Stimulated activated CD8-positive, alpha-beta memory T cell treated with anti-CD3 and anti-CD28 coated beads, Interleukin-7, amount 100 ng/mL, for 1 hour (primary cell): ENCODE measurements at places on chromosomes 7 and 10.

DNA sequence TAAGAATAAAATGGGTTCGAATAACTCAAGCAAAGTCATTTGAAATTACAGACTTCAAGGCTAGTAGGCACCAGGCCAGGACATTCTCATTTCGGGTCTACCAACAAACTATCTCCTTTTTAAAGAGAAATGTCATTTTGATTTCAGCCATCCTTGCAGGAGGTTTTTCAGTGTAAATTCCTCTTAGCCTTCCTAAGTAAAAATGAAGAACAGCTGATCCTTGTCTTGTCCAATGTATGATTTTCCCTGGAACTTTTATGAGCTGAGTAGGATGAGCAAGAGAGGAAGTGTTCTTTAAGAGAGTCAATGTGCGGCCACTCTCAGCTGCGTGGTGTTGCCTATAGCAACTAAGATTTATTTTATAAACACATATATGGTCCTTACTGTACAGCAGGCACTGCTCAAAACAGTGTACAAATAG is 110.1 kb downstream of the PLCE1 start:
- DNase-seq: no peak

DNA sequence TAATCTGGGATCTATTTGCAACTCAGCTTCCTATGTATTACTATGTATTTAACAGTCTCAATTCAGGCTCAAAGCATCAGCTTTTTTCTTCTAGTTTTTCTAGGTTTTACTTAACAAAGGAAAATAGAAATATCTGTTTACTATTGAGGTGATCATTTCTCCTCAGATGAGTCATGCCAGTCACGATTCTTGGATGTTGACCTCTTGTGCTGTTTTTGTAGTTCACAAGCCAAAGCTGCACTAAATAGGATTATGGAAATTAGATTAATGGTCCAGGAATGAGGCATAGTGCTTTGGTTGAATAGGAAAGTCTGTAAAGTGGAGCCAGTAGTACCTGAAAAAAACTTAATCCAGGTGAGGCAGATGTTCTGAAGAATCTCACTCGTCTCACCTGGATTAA is 198.3 kb upstream of the KAT6B start:
- no peak for DNase-seq

DNA sequence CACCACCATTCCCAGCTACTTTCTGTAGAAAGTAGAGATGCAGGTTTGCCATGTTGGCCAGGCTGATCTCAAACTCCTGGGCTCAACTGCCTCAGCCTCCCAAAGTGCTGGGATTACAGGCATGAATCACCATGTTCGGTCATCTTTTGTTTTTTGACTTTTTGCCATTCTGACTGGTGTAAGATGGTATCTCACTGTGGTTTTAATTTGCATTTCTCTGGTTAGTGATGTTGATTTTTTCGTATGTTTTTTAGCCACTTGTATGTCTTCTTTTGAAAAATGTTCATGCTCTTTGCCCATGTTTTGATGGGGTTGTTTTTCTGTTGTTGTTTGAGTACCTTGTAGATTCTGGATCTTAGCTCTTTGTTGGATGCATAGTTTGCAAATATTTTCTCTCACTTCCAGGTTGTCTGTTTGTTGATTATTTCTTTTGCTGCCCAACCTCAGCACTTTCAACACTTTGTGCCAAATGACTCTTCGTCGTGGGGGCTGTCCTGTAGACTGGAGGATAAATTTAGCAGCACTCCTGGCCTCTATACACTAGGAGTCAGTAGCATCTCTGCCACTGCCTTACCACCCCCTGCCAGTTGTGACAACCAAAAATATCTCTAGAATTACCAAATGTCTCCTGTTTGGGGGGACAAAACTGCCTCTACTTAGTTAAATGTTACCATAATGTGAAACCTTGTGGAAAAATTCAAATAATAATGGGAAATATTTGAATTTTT is 6.5 kb upstream of the CPED1 start:
- DNase-seq: no peak

GRCh38 chr10:6033954-6034353 is 28.2 kb downstream of the IL2RA start:
- DNase-seq: no peak

DNA sequence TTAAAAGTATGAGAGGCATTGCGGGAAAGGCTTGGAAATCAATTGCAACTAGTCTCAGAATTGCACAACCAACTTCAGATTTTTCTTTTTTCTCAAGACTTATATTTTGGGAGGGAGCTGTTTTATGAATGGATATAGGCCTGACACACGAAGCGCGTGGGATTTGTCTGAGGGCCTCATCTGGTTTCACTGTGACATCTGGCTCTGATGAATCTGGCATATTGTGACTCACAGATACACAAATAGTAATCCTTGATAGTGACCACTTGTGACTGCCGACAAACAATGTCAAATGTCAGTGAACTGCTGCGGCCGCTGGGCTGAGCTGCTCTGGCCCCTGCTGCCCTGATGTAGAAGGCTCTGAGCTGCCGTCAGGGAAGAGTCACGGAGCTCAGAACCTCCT is 655.1 kb downstream of the INHBA start:
- DNase-seq: no peak

- no peak for DNase-seq
Measured at GRCh38 chr7:39910108-39910869, 39.8 kb upstream of the CDK13 start.

DNA sequence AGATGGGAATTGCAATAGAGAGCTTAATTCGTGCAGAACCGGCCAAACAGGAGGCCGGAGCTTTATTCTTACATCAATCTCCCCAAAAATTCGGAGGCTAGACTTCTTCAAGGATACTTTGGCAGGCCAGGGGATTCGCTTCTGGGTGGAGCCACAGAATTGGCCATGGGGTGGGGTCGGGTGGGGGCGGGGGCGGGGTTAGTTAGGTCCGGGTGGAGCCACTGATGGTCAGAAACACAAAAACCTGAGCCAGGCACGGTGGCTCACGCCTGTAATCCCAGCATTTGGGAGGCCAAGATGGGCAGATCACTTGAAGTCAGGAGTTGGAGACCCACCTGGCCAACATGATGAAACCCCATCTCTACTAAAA is 87.5 kb downstream of the SEPTIN14 start:
- DNase-seq: no peak

GRCh38 chr10:98096316-98096715 is 38.1 kb upstream of the R3HCC1L start:
- no peak for DNase-seq

GRCh38 chr7:108124820-108125219 is 5.3 kb downstream of the LAMB4 start:
- DNase-seq: no peak

DNA sequence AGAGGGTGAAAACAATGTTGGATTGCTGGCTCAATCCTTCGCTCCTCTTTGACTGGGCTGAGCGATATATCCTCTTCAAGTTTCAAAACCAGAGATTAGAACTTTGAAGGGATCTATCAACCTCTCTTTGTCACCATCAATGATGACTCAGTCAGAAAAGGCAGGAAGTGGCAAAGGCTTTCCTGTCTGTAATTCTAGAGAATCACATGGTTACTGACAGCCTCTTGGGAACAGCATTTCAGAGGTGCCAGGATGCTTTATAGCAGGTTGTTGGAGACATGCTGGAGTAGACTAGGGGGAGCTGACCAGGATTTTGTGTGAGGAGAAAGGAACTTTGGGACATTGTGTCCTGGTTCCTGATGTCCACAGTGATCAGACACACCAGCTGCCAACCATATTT is 81.3 kb downstream of the PRKCQ start:
- no peak for DNase-seq

GRCh38 chr10:116836083-116836482 is 13.2 kb upstream of the ENO4 start:
- DNase-seq: no peak

DNA sequence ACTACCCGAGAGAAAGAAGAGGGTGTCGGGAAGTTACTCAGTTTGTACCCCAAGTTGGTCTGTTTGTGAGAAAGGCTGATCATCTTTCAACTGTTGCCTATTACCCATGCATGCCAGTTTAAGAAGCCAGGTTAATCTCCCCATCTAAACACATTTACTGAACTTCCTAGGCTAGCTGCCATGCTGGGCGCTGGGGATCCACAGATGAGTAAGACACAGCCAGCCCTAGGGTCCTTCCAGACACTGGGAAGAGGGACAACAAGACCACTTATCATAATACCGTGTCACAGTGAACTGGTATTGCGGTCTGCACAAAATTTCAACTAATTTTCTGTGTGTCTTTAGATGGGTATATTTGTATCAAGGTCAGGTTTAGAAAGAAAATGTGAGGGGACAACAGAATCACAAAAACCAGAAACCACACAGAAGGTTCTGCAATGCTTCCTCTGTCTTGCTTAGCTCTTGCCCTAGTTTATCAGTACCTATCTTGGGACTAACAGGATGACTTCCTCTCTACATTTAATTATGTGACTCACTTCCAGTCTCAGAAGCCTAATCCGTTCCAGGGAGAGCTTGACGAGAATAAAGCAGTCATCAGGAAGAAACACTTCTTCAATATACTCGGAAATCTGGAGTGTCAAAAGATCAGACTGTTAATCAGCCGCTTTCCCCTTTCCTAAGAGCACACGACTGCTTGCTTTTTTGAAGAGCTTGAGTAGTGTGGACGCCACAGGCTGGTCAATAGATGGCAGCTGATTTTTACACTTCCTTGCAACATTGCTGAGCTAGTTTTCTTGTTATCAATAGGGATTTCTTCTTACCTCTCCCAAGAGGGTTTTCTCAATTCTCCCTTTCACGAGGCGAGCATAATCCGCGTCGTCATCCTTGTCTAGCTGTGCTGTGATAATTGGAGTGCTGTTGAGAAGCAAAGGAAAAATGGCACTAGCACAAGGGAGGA is 45.7 kb downstream of the POLR3A start:
- DNase-seq: no peak

- DNase-seq: no peak
Measured at GRCh38 chr7:150961510-150962289, 16.4 kb downstream of the KCNH2 start.

- DNase-seq: no peak
Measured at GRCh38 chr7:54796853-54797252, 37.8 kb upstream of the SEC61G start.

DNA sequence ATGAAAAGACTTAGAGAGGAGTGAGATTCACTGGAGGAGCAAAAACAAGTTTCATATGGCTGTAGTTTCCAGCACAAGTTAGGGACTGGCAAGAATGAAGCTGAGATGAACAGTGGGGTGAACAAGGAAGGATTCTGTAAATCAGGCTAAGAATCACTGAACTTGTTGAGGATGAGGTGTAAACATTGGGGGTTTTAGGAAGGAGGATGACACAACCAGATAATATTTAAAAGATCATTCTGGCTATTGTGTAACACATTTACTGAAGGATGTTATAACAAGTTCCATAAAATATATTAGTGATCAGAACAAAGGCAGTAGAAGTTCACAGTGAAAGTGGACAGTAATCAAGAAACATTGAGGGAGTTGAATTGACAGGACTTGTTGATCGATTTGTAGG is 68.9 kb downstream of the CD36 start:
- no peak for DNase-seq

DNA sequence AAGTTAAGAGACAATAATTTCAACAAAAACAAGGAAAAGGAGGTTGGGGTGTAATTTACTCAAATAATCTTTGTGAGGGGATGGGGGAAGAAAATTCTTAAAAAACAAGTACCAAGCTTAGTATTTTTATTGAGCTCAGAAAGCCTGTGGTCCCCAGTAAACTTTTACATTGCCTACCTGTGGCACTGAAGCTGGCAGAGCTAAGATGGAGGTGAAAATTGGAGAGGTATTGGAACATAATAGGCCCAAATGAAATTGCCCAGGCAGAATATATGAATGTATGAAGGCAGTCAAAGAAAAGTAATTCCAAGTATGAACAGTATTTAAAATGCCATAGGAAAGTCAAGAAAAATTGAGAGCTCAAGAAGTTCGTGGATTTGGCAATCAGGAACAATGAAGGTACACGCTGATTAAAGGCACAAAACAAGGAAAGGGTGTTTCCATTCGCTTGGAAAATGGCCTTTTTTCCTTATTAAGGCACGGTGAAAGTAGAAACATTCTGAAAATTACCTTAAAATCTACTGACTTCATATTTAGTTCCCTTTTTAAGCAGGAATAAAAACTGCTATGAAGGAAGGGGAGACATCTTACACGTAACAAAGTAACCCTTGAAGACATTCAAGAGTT is 3.4 kb upstream of the KMT2E start:
- DNase-seq: no peak

GRCh38 chr7:38893061-38893460 is 15.9 kb downstream of the VPS41 start:
- DNase-seq: no peak

DNA sequence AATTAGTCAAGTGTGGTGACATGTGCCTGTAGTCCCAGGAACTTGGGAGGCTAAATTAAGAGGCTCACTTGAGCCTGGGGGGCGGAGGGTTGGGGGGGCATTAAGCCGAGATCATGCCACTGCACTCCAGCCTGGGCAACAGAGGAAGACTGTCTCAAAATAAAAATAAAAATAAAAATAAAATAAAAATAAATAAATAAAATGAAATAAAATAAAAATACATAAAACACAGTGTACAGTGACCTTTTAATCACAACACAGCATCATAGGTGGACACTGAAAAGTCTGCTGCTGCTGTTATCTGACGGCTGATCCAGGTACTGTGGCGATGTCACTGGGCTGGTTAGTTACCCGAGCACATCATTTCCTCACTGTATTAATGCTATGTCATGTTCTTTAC is 27.1 kb downstream of the LARP4B start:
- no peak for DNase-seq

- no peak for DNase-seq
Measured at GRCh38 chr10:123754123-123754522, 88.0 kb downstream of the GPR26 start.

- no peak for DNase-seq
Measured at GRCh38 chr10:128049226-128050120, 76.8 kb downstream of the MKI67 start.

- DNase-seq: no peak
Measured at GRCh38 chr10:103692952-103693811, 162.2 kb downstream of the SH3PXD2A start.

GRCh38 chr10:116403740-116404250 is 23.9 kb upstream of the PNLIPRP3 start:
- no peak for DNase-seq

DNA sequence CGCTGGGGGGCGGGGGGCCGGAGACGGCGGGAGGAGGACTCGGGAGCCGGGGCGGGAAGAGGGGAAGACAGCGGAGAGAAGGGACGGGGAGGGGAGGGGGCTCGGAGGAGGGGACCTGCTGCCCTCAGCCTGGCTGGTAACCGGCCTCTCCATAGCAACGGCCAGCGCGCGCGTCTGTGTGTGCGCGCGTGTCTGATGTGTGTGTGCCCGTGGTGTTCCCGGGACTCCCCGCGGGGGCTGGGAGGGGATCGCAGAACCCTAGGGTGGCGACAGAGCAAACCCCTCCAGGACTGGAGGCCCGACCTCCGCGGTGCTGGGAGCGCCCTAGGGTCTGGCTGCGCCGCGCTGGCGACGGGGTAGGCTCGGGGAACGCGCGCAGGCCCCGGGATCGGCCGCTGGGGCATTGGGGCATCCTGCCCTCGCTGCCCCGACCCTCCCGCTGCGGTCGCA is 356.3 kb downstream of the DNAJB6 start:
- no peak for DNase-seq

GRCh38 chr7:95845007-95845406 is 72.7 kb downstream of the DYNC1I1 start:
- no peak for DNase-seq
